Midbrain (tissue), 1 donor: ENCODE measurements at places on chromosomes 13 and 19.

DNA sequence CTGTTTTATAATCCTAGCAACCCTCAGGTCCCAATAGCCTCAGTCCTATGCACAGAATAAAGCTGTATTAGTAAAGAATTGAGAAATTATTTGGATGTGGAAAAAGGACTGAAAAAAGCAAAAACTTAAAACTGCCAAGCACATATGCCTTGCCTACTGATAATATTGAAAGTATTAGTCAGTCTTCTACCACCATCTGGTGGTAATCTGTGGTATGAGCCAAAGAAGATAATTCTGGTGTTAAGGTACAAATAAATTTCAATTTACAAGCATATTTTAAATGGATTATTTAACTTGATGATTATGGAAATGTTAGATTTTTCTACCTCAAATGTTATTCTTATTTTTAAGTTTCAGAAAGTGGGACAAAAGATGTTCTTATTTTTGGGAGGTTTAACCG, 460.3 kb upstream of the KLHL1 start:
- peak; percentile 48 for DNase-seq

DNA sequence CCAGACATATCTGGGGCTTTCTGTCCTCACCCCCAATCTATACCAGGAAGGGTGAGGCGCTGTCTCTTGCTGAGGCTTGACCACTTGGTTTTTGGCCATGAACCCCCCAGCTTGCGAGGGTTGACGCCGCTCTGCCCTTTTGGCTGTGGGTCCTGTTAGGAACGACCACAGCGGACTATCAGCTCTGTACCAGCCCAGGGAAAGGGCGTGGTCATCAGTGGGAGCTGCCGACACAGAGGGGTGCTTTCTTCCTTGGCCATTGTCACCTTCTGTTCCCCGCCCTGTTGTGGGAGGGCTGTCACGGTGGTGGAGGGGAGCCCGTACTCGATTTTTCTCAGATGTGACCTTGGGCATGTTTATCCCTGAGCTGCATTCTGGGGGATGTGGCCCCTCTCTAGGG, 5.7 kb downstream of the DCAF15 start:
- no peak for DNase-seq

DNA sequence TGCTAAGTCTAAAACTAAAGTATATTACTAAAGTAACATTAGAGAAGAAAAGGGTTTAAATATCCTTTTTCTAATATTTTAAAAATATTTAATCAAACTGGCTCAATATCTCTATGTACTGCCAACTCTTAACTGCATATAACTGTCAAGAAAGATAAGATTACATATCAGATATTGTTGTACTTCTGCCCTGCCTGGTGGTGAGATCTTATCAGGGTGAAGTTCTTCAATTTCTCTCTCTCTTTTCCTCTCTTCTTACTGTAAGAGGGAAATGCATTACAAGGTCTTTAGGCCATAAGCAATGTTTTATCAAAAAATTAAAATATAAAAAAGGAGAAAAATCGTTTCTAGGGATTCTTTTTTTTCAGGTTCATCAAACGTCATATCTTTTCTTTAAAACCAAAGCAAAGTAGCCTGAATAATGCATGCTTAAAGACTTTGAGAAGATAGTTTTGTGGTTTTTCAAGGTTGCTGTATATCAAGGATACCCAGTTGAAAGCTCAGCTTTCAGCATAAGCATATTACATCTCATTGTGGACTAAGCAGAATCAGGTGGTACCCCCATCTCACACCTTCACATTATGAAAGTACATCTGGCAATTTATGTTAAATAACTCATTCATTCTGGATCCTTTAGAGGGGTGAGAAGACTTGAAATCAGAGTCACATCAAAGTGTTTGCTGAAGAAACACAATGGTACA, 1625.7 kb upstream of the SLC10A2 start:
- DNase-seq, result no peak

DNA sequence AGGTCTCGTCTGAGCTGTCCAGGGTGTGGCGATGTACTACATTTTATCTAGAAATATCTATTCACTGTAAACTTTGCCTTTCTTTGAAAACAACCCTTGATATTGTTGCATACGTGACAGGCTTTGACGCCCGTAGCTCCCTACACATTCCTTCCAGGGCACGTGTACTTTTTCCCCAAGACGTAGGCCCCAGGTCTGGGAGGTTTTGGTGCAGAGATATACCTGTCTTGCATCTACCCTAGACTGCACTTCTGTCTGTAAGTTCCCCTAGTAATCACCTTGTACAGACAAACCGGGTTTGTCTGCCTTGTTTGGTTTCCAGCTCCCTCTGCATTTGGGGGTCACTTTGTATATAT, 69.2 kb downstream of the ERICH6B start:
- DNase-seq, result no peak

DNA sequence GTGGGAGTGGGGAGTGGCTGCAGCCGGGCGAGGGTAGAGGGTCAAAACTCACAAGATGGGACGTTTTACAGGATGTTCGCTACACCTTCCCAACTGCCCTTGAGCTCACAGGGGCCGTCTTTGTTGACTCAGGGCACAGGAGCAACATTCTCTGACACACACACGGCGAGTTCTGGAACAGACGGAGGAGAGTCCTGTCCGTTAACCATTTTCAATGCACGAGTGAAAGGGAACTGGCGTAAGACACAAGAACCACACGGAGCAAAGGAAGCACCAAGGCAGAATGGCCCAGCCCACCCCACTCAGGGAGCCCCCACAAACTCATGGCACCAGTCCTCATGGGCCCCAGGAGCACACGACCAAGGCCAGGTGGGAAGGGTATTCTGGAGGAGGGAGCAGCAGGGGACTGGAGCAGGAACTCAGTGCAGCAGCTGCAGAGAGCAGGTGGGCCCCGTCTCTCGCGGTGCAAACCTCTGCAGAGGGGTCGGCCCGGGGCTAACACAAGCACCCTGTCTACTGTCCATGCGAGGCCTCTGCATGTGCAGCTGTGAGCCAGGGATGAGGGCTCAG, 37.9 kb upstream of the ISYNA1 start:
- no peak for DNase-seq

DNA sequence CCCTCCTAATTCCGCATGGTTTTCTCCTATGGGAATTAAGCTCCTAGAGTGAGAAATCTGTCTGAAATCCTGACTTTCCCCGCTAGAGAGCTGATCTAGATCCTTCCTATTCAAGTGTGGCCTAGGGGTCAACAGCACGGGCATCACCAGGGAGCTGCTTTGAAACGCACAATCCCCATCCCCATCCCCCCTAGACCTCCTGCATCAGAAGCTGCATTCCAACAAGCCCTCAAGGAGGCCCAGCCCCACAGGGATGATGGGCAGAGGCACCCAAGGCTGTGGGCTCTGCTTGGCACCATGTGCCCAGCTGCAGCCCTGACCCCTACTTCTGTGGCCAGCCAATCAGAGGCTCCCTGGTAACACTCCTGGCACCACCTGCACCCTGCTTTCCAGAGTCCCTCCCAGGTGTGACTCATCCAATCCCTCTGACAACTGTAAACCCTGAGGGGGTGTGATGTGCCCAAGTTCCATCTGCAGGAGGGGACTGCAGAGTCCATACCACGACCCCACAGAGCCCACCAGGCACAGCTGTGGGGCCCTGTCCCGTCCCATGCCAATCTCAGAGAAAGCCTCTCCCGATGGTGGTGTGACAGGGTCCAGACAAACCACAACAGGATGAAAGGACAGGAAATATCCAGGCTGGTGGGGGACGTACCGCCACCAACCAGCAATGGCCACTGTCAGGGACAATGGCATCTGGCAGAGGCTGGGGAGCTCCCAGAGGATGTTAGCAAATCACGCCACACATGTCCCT, 19.8 kb upstream of the SLC35E1 start:
- no peak for DNase-seq

GRCh38 chr13:105595471-105595870, 940.0 kb downstream of the EFNB2 start:
- no peak for DNase-seq

GRCh38 chr13:112756511-112756966, 66.7 kb downstream of the ATP11A start:
- no peak for DNase-seq

GRCh38 chr13:28805193-28805819, 14.8 kb upstream of the MTUS2 start:
- DNase-seq, result no peak

GRCh38 chr19:35209646-35210045, 18.9 kb downstream of the FAM187B start:
- DNase-seq, result no peak

DNA sequence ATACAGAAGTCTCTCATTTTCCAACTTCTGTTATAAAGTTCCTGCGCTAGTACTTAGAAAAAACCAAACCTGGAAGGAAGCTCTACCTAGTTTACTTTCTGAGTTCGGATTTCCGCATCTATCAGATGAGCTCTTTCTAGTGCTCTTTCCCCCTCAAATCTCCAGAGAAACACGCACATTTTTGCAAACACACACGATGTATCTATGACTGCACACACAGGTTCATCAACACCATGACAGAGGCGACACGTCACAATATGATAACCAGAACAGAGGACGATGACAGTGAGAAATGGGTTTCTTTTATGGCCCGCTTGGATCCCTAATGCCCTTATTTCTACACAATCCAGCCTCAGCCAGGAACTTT, 629 bp upstream of the LRRC63 start:
- DNase-seq, result peak; percentile 49

- DNase-seq, result no peak
These were observed 160.9 kb downstream of the PCDH9 start for GRCh38 chr13:67069117-67069767.

GRCh38 chr19:42360787-42361544, 29.1 kb downstream of the CNFN start:
- no peak for DNase-seq

DNA sequence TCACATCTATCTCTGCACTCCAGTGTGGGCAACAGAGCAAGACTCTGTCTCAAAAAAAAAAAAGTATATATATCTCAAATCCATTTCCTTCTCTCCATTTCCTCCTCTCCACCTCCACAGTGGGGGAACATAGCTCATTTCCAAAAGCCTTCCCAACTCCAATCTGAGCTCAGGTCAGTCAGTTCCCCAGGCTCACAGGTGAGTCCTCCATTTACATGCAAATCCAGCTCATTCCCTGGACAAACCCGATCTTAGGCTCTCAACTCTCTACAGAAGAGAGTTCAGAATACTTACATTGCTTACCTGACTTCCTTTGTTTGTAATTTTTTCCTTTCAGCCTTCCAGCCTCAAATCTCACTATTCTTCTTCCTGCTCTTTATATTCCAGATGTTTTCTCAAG, 518.3 kb downstream of the GPC6 start:
- no peak for DNase-seq

DNA sequence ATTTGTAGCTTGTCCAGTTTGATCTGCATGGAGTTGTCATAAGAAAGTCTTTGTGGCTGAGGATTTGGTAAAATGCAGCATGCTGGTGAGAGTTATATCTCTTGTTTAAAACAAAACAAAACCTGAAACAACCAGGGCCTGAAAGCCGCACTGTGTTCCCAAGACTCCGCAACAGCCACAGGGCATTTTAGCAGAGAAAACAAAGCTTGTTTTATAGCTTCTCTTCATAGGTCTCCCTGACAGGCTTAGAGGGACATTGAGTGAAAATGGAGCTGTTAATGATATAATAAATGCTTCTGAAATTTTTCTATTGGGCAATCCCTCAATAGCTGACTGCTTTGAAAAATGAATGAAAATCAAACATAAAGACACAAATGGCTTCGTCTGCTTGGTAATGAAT, 148.7 kb upstream of the RNF113B start:
- no peak for DNase-seq

GRCh38 chr13:21625366-21625765, 21.4 kb upstream of the MICU2 start:
- no peak for DNase-seq

DNA sequence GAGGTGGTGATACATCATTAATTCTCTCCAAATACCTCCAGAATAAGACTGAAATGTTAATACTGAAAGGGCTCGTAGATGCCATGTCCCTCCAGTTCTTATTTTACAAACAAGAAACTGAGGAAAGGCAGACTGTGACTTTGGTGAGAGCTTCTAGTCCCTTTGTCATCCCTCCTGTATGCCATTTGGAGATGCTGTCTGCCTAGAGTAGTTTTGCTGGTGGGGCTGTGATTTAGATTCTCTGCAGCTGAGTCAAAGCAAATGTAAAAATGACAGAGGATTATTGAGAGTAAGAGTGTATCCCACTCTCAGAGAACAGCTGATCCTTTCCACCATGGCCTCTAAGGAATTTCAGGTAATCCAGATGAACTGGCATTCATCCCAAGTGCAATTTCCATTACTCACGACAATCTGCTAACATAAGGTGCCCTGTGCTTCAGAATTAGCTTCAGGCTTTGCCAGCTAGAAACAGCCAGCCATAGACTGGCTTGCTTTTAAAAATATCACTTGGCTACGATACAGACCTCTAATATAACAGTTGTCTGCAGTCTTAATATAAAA, 16.8 kb downstream of the PABPC3 start:
- no peak for DNase-seq

- no peak for DNase-seq
These were observed 166.5 kb downstream of the ATP8A2 start for GRCh38 chr13:25538276-25538675.

DNA sequence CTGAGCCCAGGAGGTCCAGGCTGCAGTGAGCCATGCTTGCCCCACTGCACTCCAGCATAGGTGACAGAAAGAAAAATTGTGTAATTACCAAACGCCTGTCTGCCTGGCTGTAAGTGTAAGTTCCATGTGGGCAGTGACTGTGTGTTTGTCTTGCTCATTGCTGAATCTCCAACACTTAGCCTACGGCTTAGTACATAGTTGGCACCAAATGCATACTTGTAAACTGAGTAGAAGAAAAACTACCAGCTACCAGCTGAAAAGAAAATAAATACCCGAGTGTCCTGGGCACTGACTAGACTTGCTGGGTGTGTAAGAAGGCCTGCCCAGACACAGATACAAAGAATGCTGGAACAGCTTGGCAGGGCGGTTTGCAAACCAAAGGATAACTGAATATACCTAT, 2.7 kb upstream of the CEBPG start:
- DNase-seq, result no peak

DNA sequence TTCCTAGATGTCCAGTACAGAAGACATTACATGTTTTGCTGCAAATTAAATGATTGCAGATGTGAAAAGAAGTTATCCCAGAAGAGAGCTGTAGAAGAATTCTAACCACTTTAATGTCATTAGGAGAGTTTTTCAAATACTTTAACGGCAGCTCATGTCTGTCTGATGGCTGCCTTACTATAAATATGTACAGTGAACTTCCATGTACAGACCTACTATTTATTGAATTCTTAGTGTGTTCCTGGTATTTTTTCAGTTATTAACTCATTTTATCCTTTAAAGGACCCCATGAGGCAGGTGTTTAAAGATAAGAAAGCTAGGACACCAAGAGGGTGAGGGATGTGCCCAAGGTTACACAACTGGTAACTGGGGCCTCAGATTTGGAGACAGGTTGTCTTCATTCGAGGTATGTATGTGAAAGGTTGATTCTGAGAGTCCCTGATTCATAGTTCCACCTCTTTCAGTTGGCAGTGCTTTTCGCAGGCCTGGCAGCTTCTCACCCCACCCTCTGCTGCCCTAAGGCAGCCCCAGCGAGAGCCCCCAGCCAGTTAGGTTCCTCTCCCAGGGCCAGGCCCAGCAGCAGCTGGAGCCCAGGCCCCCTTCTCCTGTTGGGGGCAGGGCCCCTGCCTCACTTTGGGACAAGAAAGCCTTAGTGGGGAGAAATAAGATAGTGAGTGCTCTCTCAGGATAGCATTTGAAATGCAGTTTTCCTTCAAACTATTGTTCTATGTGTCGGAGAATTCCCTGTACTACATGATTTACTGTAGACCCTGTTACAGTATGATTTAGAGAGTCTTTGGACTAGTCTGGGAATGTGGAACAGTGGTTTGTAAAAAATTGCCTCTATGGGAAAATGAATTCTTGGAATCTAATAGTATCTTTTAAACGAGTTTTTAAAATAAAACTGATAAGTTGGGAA, 67.7 kb upstream of the TEX29 start:
- no peak for DNase-seq
